ENCODE measurements at places on chromosomes 6 and 20. TPM values are rescaled to one million over a fixed set of nuclear protein-coding genes. Genes with fewer than 3 reads are reported as not detected.
A peak's percentile ranks its signal among the peaks of the same experiment; 100 is the strongest.

PKHD1 gene
- 0.17 TPM for total RNA-seq

- H3K4me3 ChIP-seq, result no peak overlapping the region
- DNase-seq, result no peak
- H3K27me3 ChIP-seq, result no peaks in the 10 kb centered on the region
- no peaks in the 10 kb centered on the region for H3K4me1 ChIP-seq
Measured at GRCh38 chr20:8315639-8316573, 183.8 kb downstream of the PLCB1 start.

HDGFL1 gene
- total RNA-seq, result not detected

- no peaks in the 10 kb centered on the region for H3K27me3 ChIP-seq
- no peak overlapping the region for H3K4me3 ChIP-seq
- no peak overlapping the region for H3K27ac ChIP-seq
- H3K4me1 ChIP-seq, result peaks cover 15% of the 10 kb centered on the region
- H3K36me3 ChIP-seq, result peaks cover 16% of the 10 kb centered on the region
- DNase-seq, result no peak
Measured at GRCh38 chr6:37323580-37323979, 30.2 kb upstream of the RNF8 start.

DNA sequence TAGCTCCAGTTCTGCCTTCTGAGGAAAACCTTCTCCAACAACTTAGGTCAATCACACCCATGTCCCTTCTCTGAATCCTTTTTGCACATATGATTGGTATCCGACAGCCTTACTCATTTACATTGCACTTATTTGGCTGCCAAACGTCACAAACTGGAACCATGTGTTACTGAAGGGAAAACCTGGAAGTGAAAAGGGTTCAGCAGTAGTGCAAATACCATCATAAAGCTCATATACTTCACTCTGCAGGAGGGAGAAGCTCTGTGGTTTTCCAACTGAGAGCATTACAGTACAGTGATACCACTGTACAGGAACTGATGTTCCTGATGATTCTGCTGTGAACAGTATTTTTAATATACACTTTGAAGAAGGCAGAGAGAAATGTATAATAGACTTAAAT is 87.8 kb downstream of the SLC16A10 start:
- no peaks in the 10 kb centered on the region for H3K36me3 ChIP-seq
- H3K27me3 ChIP-seq, result no peaks in the 10 kb centered on the region
- no peak for DNase-seq
- H3K4me1 ChIP-seq, result no peaks in the 10 kb centered on the region

DNA sequence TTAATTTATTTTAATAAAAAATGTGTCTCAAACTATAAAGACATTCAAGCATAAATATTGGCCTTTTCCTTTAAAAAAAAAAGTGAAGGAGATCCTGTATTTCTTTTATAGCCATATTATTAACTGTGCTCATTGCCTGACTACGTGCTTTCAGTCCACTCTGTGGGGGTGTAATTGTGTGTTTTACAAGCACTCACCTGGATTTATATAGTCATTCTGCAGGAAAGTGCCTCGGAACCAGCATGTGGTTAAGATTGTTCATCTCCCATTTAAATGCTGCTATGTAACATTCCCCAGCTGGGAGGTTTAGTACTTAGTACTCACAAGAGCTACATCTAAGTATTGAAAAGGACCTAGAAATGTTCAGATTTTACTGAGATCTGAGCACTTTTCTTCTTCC is 47.9 kb upstream of the SLC22A16 start:
- peaks cover 16% of the 10 kb centered on the region for H3K4me1 ChIP-seq
- no peak overlapping the region for H3K27ac ChIP-seq
- no peak for DNase-seq
- no peak overlapping the region for H3K4me3 ChIP-seq
- H3K36me3 ChIP-seq, result no peaks in the 10 kb centered on the region

GRCh38 chr20:53176134-53176533 is 204.0 kb downstream of the TSHZ2 start:
- H3K27ac ChIP-seq, result no peak overlapping the region
- H3K4me3 ChIP-seq, result no peak overlapping the region
- no peaks in the 10 kb centered on the region for H3K4me1 ChIP-seq
- no peaks in the 10 kb centered on the region for H3K36me3 ChIP-seq
- DNase-seq, result no peak

- H3K27me3 ChIP-seq, result no peaks in the 10 kb centered on the region
- H3K4me1 ChIP-seq, result no peaks in the 10 kb centered on the region
- DNase-seq, result no peak
- no peak overlapping the region for H3K4me3 ChIP-seq
- no peak overlapping the region for H3K27ac ChIP-seq
Measured at GRCh38 chr6:129432738-129433137, 277.2 kb downstream of the ARHGAP18 start.

DNA sequence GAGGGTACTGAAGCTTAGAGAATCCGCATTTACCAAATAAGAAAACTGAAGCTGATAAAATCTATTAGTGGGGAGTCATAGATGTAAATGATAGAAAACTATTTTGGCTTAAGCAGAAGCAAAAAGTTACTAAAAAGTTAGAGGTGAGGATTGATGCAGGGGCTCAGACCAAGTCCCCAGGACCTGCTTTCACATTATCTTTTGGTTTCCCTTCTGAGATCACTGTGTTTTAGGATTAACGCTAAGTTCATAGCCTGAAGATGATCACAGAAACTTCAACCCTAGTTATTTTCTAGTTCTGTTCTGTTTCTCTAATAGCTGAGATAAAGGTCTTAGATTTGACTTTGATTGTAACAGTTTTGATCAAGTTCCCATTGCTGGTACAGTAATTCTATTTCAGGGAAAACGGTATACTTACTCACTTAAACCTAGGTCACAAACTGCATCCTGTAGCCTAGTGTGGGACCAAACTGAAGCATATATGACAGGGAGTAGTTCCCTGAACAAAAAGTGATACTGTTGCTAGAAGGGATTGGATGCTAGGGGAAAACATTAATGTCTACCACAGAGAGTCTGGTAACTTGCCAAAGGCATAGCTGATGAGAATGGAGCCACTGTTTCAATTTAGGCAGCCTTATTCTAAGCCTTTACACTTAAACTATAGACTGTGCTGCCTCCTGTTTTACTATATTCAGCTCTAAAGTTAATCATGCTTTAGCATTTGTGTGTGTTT is 13.1 kb downstream of the CYB5R4 start:
- H3K27ac ChIP-seq, result no peak overlapping the region
- H3K27me3 ChIP-seq, result no peaks in the 10 kb centered on the region
- DNase-seq, result no peak
- no peaks in the 10 kb centered on the region for H3K36me3 ChIP-seq

- H3K27ac ChIP-seq, result no peak overlapping the region
- peaks cover 17% of the 10 kb centered on the region for H3K4me1 ChIP-seq
- H3K4me3 ChIP-seq, result no peak overlapping the region
- no peaks in the 10 kb centered on the region for H3K36me3 ChIP-seq
- no peak for DNase-seq
Measured at GRCh38 chr6:14875481-14876063, 370.3 kb upstream of the JARID2 start.

POU3F2 gene
- 1.9 TPM for total RNA-seq

- H3K27me3 ChIP-seq, result no peaks in the 10 kb centered on the region
- H3K4me3 ChIP-seq, result no peak overlapping the region
- DNase-seq, result no peak
- H3K27ac ChIP-seq, result no peak overlapping the region
Measured at GRCh38 chr20:34165018-34165619, 53.1 kb upstream of the EIF2S2 start.

BICRAL gene
- total RNA-seq, result 5.9 TPM

DNA sequence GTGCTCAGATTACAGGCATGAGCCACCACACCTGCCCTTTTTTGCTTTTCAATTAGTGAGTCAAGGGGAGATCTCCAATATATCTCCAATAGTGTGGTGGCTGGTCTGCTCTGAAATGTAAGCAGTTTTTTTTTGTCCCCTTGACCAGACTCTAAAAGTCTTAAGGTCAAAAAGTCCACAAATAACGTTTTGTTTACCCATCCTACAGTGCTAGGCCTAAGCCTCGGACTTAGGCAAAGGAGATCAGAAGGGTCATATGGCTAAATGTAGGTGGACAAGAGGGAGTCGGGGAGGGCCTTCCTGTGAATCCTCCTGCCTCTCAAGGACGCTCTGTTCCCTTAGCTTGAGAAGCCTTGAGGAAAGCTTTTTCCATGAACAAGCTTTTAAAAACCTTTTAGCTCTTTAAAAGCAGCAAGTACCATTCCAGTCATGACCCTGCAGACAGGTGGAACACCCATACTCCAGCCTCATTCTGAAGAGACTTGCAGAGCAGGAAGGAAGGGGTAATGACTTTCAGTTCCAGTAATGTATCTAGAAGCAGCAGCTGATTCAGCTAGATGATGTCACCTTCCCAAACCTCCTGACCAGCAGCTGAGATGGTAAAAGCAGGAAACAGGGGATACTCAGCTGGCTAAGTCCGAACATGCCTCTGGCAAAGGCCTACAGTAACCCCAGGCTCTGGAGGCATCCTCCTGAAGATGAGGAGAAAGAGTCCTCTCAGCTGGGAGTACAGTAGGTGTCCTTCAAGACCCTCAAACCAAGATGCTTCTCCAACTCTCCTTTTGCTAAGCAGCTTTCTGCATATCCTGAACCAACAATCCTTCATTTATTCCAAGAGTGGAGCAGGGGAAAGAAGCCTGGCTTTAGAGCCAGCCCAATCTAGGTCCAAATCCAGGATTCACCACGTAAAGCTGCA is 23.6 kb downstream of the BCL2L1 start:
- DNase-seq, result peak; percentile 98
- H3K27me3 ChIP-seq, result no peaks in the 10 kb centered on the region
- peak overlapping the region; percentile 88 for H3K27ac ChIP-seq
- H3K4me3 ChIP-seq, result no peak overlapping the region

GRCh38 chr6:167588181-167588919 is 238.4 kb upstream of the AFDN start:
- H3K4me3 ChIP-seq, result no peak overlapping the region
- no peaks in the 10 kb centered on the region for H3K36me3 ChIP-seq
- DNase-seq, result peak; percentile 35
- H3K27ac ChIP-seq, result no peak overlapping the region
- peaks cover 7% of the 10 kb centered on the region for H3K4me1 ChIP-seq

DNA sequence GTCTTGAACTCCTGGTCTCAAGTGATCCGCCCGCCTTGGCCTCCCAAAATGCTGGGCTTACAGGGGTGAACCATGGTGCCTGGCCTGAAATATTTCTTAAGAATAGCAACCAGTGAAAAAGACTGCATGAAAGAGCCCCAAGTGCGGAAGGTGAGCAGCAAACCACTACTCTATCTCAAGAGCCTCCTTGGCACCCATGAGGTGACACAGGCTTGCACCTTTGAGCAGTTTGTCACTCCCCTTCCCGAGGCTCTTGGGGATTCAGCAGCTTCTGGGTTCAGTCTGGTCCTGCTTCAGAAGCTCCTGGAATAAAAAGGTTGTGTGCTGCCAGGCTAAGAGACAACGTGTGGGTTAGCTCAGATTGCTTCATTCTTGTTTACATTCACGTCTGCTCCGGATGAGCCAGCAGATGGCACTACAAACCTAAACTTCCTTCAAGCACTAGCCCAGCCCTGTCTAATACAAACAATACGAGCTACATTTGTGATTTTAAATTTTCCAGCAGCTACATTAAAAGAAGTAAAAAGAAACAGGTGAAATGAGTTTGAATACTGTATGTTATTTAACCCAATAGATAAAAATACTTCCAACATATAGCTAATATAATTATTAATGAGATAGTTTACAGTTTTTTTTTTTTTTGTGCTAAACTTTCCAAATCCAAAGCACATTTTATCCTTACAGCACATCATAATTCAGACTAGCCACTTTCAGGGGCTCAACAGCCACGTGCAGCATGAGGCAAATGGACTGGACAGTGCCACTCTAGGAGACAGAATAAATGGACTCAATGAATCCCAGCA is 46.2 kb downstream of the GJA10 start:
- H3K27me3 ChIP-seq, result no peaks in the 10 kb centered on the region
- no peaks in the 10 kb centered on the region for H3K4me1 ChIP-seq
- no peak overlapping the region for H3K27ac ChIP-seq
- no peaks in the 10 kb centered on the region for H3K36me3 ChIP-seq

KCNK15 gene
- total RNA-seq, result 0.14 TPM

ZNF165 gene
- total RNA-seq, result 0.48 TPM

ADGB gene
- not detected for total RNA-seq

DNA sequence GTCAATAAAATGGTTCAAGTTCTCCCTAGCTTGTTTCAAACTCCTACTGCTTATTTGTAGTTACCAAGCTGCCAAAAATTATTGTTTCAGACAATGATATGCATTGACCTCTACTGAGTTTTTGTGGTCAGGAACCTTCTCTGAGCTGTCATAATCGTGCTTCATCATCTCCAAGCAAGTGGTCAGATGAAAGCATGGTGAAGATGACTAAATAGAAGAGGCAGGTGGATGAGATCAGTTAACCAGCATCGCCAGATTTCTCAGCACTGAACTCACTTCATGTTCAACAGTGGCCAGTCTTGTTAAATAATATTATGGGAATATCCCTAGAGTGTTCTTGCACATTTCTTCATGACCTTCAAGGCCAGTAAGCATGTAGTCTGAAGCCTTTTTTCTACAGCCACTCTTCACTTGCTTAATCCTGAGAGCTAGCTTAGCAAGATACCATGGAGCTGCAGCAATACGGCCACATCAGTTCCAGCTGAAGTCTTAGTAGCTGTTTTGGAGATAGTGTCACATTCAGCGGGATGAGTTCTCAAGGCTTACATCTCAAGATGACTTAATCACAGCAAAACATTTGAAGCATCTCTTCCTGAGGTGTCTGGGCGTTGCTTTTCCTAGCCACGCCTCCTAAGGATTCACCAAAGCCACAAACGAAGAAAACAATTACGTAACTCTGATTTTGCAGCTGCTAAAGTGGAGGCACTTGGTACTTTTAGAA is 101.6 kb upstream of the TMEM30A start:
- DNase-seq, result peak; percentile 86
- H3K4me3 ChIP-seq, result no peak overlapping the region
- H3K27ac ChIP-seq, result no peak overlapping the region
- H3K36me3 ChIP-seq, result no peaks in the 10 kb centered on the region

Measured in astrocyte (in vitro differentiated cells and primary cell).